Erythroblast (primary cell): ENCODE measurements at places on chromosomes 12 and 14.
A peak's percentile ranks its signal among the peaks of the same experiment; 100 is the strongest.

GRCh38 chr14:68866991-68867533 is 74.2 kb upstream of the ZFP36L1 start:
- DNase-seq = no peak

- DNase-seq = no peak
Measured at GRCh38 chr12:102396276-102396675, 84.1 kb downstream of the IGF1 start.

DNA sequence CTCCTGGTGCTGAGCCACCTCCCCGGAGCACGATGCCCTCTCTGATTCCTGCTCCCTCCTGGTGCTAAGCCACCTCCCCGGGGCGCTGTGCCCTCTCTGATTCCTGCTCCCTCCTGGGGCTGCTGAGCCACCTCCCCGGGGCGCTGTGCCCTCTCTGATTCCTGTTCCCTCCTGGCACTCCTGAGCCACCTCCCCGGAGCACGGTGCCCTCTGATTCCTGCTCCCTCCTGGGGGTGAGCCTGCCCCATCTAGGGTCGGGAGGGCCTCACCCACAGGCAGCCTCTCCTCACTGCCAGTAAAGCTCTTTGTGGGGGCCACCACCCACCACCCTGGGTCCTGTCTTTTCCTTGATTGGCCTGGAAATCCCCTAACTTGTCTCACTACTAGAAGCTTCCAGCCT is 327.6 kb upstream of the SFSWAP start:
- no peak for DNase-seq

GRCh38 chr12:107864235-107864634 is 89.7 kb downstream of the ASCL4 start:
- DNase-seq = no peak

DNA sequence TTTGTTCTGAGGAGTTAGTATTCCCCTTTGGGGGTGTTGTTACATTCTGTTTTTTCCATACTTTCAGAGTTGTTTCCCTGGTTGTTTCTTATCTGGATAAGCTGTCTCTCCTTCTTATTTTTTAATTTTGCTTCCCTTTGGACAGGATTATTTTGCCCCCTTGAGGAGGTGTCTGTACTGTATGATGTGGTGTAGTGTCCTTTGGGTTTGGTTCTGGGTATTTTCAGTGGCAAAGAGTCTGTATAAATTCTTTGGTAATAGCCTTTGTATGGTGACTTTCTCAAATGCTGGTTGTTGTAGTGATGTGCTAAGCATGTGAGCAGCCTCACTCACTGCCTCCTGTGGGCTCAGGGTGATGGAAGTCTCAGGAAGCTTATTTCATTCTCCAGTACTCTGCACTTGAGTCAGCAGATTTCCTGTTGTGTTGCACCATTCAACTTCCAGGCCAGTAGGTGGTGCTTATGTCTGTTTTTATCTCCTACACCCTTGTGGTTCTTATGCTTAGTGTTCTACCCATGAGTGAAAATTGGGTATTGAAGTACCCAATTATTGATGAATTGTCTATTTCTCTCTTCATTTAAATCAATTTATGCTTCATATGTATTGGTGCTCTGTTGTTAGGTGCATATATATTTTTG is 103.3 kb upstream of the PMCH start:
- peak; percentile 53 for DNase-seq

DNA sequence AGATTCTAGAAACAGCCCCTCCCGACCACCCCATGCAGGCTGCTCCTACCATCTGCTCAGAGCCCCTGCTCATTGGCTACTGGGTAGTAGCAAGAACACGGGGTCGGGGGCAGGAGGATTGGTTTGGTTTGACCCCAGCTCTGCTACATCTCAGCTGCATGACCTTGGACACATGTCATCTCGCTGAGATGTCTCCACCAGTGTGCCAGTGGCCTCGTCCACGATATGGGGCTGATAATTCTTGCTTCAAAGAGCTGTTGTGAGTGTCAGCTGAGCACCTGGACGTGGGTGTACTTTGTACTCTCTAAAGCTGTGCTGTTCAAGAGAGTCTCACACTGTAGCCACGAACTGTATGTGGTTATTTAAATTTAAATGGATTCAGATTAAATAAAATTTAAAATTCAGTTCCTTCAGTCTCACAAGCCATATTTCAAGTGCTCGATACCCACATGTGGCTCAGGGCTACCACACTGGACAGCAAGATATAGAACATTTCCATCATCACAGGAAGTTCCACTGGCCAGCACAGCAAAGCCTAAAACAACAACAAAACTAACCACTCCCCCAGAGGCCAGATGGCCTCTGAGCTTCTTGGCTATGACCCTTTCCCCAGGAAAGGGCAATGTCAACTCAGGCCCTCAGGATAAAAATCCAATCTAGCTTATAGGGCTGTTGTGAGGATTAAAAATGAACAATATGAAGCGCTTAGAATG is 18.6 kb downstream of the LTBP2 start:
- DNase-seq = no peak

- DNase-seq = peak; percentile 2
Measured at GRCh38 chr12:46100551-46101484, 110.4 kb upstream of the SCAF11 start.

DNA sequence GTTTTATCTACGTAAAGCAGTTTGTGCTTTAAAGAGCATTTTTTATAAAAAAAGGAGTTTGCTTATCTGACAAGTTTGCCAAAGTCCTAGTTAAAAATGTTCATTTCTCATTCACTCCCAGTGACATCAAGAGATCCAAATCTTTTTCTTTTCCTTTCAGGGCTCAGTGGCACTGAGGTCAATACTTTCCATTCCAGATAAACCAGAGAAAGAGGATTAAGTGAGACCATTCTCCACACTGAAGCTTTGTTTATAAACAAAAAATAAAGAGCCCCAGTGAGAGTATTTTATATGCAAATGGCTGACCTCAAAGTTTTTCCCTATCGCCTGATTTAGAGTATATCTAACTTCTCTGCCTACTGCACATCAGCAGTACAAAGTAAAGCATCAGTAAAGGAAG is 199.8 kb downstream of the ALG10B start:
- no peak for DNase-seq

DNA sequence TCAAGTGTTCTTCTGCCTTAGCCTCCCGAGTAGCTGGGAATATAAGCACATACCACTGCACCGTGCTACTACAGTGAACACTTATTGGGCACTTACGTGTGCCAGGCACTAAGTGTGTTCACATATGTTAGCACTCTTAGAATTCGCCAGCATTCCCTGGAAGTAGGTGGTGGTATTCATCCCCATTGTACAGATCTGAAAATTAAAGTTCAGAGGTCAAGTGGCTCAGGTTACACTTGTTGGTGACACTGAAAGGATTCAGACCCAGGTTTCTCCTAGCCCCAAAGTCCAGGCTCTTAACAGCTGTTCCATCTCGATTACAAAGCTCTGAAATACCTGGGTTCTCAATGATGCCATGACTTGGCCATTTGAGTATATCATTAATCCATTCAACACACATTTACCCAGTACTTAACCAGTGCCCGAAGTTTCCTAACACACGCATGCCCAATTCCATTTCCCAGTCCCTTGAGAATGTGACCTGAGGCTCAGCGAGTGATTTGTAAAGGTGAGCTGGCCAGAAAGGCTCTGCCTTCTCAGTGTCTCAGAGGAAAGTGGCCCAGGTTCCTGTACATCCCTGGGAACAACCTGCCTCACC is 4.8 kb downstream of the MVK start:
- no peak for DNase-seq

DNA sequence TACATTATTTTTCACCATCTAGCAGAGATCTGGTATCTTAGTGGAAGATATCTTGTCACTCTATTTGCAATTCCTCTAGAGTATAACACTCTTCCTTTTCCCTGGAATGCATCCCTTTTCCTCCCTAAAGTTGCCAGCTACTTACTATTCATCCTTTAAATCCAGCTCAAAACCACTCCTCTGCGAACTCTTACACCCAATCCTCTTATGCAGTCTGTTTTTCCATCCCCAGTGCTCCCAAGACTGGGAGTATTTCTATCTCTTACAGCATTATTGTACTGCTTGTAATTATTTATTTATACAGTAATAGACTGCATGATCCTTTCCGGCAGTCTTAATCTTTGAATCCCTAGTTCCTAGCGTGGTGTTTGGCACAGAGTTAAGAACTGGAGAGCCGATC is 2.9 kb upstream of the SRGAP1 start:
- DNase-seq = no peak

DNA sequence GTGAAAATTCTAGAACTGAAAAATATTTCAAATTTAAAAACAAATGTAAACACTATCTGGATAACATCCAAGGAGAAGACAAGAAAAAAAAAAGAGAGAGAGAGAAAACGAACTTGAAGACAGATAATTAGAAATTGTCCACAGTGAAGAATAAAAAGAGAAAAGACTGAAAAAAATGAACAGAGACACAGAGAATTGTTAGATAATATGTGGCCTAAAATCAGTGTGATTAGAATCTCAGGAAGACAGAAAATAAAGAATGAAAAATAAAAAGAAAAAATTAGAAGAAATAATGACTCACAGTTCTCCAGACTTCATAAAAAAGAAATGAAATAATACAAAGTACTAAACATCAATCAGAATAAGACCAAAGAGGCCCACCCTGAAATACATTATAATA is 1209.3 kb downstream of the FSCB start:
- DNase-seq = no peak

DNA sequence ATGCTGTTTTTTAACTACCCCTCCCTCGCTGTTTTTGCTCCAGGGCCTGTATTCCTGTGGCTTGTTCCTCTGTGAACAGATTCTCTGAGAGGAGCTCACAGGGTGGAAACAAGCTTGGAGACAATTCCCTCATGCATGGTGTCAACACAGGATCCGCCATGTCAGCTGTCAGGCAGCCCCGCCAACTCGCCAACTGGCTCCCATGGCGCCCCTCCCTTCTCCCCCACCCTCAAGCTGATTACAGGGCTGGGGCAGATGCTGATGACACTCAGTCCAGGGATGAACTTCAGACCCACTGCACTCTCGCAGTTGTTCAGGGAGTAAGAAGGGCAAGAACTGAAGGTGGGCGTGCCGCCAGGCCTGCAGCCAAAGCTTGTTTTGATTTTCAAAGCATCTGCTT is 229.9 kb downstream of the NTF3 start:
- no peak for DNase-seq

- no peak for DNase-seq
Measured at GRCh38 chr12:47903927-47904712, 674 bp downstream of the VDR start.

GRCh38 chr12:40099423-40099853 is 6.4 kb downstream of the SLC2A13 start:
- peak; percentile 75 for DNase-seq

DNA sequence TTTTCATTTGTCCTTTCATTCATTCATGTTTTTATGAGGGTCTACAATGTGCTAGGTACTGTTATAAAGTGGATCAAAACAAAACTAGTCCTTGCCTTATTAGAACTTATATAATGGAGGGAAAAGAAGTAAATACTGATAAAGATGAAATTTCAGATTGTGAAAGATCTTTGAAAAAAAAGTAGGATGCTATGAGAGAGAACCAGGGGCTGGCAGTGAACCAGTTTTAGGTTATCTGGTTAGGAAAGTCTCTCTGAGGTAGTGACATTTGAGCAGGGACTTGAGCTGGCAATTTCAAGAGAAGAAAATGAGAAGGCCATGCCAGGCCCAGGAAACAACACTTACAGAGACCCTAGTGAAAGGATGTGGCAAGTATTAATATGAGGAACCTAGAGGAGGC is 57.3 kb upstream of the E2F7 start:
- no peak for DNase-seq

GRCh38 chr12:77722536-77722935 is 108.2 kb upstream of the NAV3 start:
- no peak for DNase-seq

GRCh38 chr12:28424965-28425364 is 234.7 kb downstream of the CCDC91 start:
- no peak for DNase-seq

- DNase-seq = no peak
Measured at GRCh38 chr12:12744546-12745305, 27.6 kb downstream of the CDKN1B start.

- DNase-seq = no peak
Measured at GRCh38 chr14:87667659-87668058, 325.3 kb downstream of the GALC start.

- no peak for DNase-seq
Measured at GRCh38 chr12:47824198-47824597, 4.5 kb upstream of the HDAC7 start.

- no peak for DNase-seq
Measured at GRCh38 chr12:50627491-50627890, 122.7 kb downstream of the DIP2B start.

GRCh38 chr14:82251494-82251893 is 717.8 kb upstream of the SEL1L start:
- DNase-seq = no peak

DNA sequence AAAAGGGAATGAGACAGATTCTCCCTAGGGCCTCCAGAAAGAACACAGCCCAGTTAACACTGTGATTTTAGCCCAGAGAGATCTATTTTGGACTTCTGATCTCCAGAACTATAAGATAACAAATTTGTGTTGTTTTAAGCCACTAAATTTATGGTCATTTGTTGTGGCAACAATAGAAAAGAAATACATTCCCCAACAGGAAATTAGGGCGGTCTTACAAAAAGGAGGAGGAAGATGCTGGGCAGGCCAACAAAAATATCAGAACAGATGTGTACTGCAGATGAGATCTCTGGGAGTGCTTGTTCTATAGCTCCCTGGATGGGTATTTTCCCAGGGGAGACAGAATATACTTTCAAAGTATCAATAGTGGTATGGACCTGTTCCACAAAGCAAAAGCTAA is 32.0 kb upstream of the SOCS2 start:
- no peak for DNase-seq

DNA sequence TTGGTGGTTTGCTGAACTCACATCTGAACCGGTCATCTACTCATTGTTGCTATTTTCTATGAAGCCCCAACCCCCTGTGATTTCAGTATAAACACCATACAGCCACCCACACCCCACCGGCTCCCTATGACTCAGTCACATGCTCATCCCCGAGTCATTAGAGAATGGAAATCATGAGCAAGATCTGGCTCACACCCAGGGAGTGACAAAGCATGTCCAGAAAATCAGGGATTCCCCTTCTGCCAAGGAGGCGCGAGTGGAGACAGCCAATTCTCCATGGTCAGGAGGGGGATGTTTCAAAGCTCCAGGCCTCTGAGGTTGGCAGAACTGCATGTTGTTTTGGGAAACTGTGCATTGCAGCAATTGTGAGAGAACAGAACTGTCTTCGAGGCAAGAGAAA is 657.5 kb upstream of the TBX3 start:
- peak; percentile 1 for DNase-seq

- peak; percentile 36 for DNase-seq
Measured at GRCh38 chr12:113479590-113480335, 8.1 kb upstream of the LHX5 start.

- no peak for DNase-seq
Measured at GRCh38 chr12:77932216-77932615, 101.5 kb downstream of the NAV3 start.

GRCh38 chr14:31206536-31207286 is 882 bp downstream of the HECTD1 start:
- peak; percentile 74 for DNase-seq

DNA sequence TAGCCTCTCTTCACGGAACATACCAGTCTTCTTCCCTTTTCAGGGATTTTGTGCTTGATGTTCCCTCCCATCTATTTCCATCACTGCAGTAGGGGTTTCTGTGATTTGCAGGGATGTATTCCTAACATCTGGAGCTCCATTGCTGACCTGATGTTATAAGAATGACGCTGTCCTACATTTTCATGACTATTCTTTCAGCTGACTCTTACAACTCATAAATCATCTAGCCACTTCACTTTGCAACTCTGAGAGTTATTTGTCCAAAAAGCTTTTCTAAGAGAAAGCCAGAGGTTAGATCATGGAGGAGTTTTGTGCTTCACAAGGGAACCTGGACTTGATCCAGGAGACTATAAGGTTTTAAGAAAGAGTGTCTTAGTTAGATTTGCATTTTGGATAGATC is 116.6 kb upstream of the FAR2 start:
- no peak for DNase-seq
